Left cardiac atrium (tissue), 4 donors: ENCODE measurements at places on chromosomes 3 and 15. TPM values are rescaled to one million over a fixed set of nuclear protein-coding genes. Genes with fewer than 3 reads are reported as not detected.

The EPB42 gene
- 2.3 TPM for total RNA-seq

DNA sequence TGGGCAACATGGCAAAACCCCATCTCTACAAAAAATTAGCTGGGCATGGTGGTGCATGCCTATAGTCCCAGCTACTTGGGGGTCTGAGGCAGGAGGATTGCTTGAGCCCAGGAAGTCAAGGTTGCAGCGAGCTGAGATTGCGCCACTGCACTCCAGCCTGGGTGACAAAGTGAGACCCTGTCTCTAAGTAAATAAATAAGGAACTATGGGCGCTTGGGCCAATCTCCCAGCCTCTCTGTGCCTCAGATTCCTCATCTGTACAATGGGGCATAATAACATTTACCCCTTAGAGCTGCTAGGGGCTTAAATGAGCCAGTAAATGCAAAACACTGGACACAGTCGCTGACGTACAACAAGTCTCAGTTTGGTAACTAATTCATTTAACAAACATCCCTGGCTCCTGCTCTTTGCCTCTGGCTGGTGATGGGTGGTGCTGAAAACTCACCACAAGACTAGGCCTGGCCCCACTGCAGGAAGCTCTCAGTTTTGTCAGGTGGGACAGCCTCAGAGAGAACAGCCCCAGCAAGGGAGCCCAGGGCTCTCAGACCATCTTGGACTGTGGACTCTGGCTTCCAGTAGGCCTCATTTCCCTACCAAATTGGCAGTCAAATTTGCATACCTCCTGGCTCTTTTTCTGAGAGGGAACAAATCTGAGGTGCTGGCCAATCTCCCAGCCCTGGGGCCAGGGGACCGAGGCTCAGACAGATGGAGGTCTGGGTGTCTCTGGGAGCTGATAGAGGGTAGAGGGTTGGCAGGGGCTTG lies 6.4 kb upstream of the TBC1D2B start:
- DNase-seq = no peak

The ACSBG1 gene
- total RNA-seq = 0.29 TPM

GRCh38 chr3:121473001-121473400 lies 72.8 kb downstream of the POLQ start:
- no peak for DNase-seq

DNA sequence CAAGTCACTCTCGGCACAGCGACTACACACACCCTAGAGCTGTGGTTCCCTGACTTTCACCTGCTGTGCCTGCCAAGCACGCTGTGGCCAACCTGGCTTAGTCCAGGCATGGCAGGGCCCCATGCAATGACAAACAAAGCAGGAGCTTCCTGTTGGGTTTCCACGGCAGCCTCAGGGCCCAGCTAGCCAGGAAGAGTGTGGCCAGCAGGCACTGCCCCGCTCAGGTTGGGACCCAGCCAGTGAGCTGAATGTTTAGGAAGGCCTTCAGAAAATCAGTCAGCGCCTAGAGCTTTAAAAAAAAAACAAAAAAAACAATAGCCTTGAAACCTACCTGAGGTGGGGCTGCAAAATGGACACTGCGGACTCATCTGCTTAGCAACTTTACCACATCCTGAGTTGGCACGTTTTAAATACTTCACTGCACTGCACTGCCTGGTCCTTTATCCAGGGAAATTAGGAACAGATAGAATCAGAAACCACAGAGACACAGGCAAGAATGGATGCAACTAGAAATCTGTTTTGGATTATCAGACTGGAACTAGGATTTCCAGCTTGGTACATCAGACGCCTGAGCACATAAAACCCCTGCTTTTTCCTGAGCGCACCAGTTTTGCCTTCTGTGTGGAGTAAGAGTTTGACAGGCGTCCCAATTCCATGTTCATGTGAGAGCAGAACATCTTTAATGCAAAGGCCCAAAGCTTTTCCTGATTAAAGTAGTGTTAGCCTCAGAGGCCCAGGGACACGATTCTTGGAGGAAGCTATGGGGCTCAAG lies 36.2 kb upstream of the LDHAL6B start:
- DNase-seq = peak; percentile 28

DNA sequence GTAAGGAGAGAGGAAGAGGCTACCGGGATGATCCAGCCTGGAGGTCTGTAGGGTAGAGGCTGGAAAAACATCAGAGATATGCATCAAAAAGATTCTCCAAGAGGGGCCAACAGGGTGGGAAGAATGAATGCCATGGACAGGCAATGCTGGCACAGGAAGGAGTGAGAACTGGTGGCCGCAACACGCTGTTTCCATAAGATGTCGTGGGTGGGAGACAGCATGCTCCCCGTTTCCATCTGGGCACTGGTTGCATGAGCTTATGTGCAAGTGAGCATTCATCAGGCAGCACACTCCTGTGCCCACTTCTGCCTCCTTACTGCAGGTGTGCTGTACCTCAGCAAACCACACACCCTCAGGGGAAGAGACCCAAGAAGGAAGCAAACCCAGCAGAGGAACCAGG lies 59.4 kb downstream of the GABRB3 start:
- DNase-seq = no peak

The MTFMT gene
- total RNA-seq = 13.9 TPM

DNA sequence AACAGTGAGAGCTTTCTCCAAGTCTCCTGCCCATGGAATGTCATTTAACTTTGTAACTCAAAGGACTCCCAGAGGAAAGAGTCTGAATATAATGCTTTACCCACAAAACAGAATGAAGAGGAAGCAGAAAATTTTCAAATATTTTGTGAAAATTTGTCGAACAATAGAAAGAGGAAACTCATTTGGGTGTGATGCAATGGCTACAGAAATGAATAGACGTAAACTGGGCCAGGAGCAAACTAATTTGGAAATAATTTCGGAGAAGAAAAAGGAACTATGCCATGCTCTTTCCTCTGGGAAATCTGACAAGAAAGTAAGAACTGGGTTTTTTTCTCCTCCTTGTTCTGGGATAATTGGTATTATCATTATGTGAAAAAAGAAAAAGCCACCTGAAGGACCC lies 11.2 kb upstream of the SUMF1 start:
- DNase-seq = no peak

The ABCC5 gene
- 40.2 TPM for total RNA-seq

The ZSCAN2 gene
- total RNA-seq = 5.0 TPM

DNA sequence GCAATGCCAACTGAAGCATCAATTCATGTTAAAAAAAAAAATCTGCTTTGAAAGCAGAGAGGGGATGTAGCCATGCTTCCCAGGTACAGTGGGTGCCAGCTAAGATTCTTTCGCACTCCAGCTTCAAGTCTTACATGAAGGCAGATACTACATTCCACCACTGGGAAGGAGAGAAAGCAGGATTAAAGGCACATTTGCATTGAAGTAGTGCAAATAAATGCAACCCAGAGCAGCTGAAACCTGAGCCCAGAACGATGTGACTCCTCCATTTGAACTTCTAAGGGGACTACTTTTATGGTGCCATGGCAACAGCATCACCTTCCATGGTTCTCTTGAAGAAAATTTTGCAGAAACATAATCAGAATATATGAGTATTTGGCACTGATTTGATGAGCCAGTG lies 19.1 kb upstream of the GJD2 start:
- no peak for DNase-seq

The CTSH gene
- 41.6 TPM for total RNA-seq

The FBXO22 gene
- 16.6 TPM for total RNA-seq

The MINAR1 gene
- 0.12 TPM for total RNA-seq

DNA sequence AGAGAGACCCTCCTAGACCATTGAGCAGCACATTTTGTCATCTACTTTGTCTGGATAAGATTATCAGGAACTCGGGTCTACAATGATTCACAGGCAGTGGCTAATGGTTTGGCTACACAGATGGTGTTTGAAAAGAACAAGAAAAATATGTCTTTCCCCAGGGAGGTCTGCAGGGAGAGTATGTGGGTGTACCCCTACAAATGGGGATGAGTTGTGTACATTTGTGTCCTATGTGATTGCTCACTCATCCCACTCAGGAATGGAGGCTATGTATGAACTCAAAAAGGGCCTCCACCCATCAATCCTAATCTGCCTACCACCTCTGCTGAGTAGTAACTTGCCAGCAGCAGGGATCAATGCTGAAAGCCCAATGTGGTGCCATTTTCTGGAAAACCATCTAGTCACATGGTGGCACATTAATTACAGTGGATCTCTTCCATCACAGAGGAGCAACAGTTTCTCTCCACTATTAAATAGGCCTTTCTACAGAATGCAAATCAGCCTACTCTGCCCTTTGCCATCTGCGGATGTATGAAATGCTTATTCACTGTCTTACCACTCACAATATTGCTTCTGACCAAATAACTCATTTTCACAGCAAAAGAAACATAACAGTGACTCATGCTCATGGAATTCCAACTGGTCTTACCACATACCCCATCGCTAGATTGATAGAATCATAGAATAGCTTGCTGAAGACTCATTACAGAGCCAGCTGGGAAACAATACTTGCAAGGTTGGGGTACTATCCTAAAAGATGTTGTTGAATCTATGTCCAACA lies 48.3 kb upstream of the TRIM42 start:
- no peak for DNase-seq

DNA sequence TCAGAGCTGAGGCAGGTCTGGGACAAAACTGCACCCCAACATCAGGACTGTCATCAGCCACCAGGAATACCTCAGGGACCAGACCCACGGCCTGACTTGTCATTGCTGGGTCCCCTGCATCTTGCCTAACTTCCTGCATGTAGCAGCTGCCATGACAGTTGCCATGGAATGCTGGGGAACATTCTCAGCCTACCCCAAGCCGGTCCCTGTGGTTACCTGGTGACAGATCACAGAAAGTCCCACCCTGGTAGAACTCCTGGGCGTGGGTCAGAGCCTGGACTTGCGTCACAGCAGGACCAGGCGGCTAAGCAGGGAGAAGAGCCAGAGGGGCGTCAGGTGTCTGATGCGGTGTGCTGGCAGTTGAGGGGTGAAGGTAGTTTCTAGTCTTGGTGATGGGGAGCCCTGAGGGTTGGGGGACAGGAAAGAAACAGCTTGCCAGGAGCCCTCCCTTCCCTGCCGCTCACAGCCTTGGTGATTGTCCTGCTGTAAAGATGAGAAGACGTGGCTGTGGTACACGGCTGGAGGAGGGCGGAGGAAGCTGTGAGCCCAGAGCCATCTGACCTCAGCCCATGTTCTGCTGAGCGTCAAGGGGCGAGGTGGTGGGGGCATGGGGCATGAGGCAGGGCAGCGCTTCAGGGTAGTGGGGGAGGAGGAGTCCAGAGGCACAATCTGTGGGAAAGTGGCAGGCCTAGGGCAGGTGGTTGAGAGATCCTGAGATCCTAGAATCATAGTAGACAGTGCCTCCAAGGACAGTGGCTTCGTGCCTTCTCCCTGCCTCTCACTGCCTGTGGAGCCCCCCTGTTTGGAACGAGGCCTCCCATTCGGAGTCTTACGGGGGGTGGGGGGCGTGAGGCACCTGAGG lies 5.4 kb downstream of the H1-8 start:
- no peak for DNase-seq

GRCh38 chr3:42839616-42840015 lies 30.4 kb downstream of the ACKR2 start:
- DNase-seq = no peak

The ATP1B3 gene
- total RNA-seq = 117 TPM

The RPL22L1 gene
- 19.4 TPM for total RNA-seq

DNA sequence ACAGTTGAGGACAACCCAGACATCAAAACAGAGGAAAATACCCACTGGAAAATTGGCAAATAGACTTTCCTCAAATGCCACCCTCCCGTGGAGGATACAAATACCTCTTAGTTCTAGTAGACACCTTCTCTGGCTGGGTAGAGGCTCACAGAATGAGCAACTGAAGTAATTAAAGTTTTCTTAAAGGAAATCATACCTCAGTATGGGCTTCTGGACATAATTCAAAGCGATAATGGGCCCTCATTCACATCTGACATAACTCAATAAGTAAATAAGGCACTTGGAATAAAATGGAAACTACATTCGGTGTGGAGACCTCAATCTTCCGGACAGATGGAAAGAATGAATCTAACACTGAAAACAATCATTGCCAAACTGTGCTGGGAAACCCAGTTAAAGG lies 115.2 kb upstream of the PLCL2 start:
- DNase-seq = no peak

The ADGRG7 gene
- total RNA-seq = not detected

The SI gene
- total RNA-seq = not detected

DNA sequence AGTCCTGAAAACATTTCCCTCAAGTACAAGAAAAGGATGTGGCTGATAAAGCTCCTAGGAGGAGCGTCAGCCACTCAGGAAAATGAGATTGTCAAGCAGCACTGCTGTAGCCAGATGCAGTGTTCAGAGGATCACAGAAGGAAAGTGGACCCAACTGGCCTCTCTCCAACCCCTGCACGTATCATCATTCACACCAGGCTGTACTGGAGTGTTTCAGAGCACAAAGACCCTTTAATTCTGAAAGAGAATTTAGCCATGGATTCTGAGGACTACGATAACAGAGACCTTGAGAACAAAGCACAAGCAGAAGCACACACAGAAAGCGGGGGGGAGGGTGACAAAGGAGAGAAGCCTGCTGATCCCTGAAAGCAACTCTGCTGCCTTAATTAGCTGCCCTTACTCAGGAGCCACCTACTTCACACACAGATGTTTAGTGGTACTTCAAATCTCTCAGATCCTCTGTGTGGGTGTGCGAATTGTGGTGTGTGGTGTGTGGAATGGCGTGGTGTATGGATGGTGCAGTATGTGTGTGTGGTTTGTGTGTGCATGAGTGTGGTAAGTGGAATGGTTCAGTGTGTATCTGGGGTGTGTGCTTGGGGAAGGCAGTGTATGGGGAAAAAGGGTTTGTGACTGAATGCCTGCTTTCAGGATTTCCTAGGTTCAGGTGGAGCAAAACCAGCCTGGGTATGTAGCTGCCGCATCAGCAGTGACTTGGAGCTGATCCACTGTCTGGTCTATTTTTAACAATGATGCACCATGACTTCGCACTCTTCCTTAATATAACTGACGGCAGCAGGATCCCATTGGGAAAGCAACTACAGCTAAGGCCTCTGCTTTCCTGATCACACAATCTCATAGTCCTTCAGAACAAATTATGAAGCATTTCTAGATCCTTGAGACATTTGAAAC lies 192.5 kb downstream of the RSL24D1 start:
- DNase-seq = no peak

DNA sequence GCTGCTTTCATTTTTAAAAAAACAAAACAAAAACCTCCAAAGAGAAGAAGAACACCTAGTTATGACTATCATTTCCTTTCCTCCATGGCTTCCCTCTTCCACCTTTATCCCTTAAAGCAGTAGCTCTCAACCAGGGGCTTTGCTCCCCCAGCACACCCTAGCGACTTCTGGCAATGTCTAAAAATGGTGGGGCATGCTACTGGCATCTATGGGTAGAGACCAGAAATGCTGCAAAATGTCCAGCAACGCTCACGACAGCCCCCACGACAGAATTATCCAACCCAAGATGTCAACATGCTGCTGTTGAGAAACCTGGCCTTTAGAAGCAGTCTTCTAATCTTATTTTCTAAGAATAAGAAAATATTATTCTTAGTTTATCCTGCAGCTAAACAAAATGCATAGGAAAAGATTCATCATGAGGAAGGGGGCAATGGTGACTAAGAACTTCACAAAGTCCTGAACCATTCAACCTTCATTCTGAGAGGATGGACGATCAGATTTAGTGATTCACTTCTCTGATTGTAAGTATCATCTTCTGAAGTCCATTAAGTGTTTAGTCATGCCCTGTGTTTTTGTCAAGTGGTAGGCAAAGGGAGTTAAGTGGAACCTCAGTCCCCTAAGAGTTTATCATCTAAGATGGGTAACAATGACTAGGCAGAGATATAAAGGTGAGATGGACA lies 81.7 kb downstream of the CCNL1 start:
- DNase-seq = no peak

The TRIM42 gene
- not detected for total RNA-seq

The ARPP21 gene
- total RNA-seq = not detected

The GPR87 gene
- total RNA-seq = not detected

- DNase-seq = no peak
These were observed 278.7 kb downstream of the ERC2 start for GRCh38 chr3:56189536-56189935.

The DPPA2 gene
- total RNA-seq = not detected

- DNase-seq = no peak
These were observed 633 bp downstream of the THPO start for GRCh38 chr3:184377374-184377773.

The SEMA3F gene
- 24.0 TPM for total RNA-seq
